Vagina (tissue), 2 donors: ENCODE measurements at places on chromosomes 16 and 17. TPM values are rescaled to one million over a fixed set of nuclear protein-coding genes. Genes with fewer than 3 reads are reported as not detected.

The TBC1D3K gene
- not detected for total RNA-seq

The HBA2 gene
- total RNA-seq, result 697 TPM

The CDH1 gene
- 116 TPM for total RNA-seq

The RAMP2 gene
- total RNA-seq, result 27.3 TPM

- no peaks in the 10 kb centered on the region for H3K4me1 ChIP-seq
- no peak overlapping the region for H3K4me3 ChIP-seq
- H3K27me3 ChIP-seq, result no peaks in the 10 kb centered on the region
- H3K36me3 ChIP-seq, result no peaks in the 10 kb centered on the region
- no peak overlapping the region for H3K27ac ChIP-seq
These were observed 18.0 kb upstream of the NDRG4 start for GRCh38 chr16:58481931-58482330.

DNA sequence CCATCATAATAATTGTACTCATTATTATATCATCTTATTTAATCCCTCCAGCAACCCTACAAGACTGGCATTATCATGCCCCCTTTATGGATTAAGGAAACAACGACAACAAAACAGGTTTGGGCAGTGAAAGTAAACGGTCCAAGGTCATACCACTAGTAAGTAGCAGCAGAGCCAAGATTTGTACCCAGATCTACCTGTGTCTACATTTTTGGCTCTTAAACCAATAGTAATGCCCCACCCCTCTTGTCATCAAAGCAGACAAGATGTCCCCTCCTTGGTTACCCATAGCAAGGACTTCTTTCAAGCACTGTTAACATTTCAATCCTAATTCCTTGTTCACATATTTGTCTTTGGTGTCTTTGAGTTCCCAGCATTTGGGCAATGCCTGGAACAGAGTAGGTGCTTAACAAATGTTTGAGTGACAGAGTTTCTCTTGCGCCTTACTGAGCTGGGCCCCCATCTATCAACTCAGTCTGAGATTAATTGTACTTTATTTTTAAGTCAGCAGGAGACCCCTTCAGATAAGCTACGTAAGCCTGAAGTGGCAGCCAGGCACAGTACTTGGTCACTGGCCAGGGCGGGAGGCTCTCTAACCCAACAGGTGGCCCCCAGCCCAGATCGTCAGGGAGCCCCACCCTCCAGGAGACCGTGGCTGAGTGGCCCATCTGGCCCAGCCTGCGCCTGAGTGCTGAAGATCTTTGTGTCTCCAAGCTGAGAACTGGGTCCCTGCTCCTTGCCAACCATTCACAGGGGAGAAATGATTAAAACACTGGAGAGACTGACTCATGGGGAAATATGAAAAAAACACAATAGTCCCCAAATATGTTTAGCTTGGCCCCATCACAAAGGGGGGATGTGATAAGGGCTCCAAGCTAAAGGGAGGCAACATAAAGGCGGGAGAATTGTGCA is 75.8 kb downstream of the AXIN2 start:
- no peak overlapping the region for H3K27ac ChIP-seq
- no peaks in the 10 kb centered on the region for H3K36me3 ChIP-seq
- no peak overlapping the region for H3K4me3 ChIP-seq

DNA sequence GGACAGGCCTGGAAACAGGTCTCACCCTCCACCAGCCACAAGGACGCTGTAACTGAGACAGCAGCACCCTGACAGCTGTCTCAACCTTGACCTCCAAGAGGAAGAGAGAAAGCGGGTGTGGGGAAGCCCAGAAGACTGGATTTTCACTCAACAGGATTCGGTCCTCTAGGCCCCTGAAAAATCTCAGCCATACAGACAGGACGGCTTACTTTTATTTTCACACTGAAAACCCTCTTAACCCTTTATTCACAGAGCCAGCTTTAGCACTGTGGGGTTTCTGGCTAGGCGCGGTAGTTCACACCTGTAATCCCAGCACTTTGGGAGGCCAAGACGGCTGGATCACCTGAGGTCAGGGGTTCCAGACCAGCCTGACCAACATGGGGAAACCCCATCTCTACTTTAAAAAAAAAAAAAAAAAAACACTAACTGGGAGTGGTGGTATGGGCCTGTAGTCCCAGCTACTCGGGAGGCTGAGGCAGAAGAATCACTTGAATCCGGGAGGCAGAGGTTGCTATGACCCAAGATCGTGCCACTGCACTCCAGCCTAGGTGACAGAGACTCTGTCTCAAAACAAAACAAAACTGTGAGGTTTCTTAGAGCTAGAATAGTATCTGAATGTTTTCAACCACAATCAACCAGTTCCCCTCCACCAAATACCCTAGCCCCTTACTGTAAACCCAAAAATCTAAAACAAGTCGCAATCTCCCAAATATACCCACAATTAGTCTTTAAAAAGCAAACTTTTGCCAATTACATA is 5.3 kb downstream of the ANKRD11 start:
- no peak for DNase-seq
- no peaks in the 10 kb centered on the region for H3K27me3 ChIP-seq
- H3K4me1 ChIP-seq, result peaks cover 89% of the 10 kb centered on the region
- H3K4me3 ChIP-seq, result no peak overlapping the region
- H3K36me3 ChIP-seq, result no peaks in the 10 kb centered on the region
- H3K27ac ChIP-seq, result no peak overlapping the region

DNA sequence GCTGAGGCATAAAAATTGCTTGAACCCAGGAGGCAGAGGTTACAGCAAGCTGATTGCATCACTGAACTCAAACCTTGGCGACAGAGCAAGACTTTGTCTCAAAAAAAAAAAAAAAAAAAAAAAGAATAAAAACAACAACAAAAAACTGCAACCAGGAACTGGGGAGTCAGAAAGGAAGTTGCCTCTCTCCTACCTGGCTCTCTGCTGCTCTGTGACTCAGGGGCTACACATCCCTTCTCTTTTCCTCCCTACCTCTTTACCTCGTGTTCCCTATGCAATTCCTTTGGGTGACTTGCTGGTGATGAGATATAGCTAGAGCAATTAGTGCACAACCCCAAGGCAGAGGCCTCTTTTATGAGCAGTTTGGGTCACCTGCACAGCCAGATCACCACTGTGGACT is 95.9 kb downstream of the ABCC1 start:
- no peak overlapping the region for H3K4me3 ChIP-seq
- H3K27me3 ChIP-seq, result no peaks in the 10 kb centered on the region
- H3K27ac ChIP-seq, result no peak overlapping the region
- H3K4me1 ChIP-seq, result no peaks in the 10 kb centered on the region
- peaks cover 57% of the 10 kb centered on the region for H3K36me3 ChIP-seq

DNA sequence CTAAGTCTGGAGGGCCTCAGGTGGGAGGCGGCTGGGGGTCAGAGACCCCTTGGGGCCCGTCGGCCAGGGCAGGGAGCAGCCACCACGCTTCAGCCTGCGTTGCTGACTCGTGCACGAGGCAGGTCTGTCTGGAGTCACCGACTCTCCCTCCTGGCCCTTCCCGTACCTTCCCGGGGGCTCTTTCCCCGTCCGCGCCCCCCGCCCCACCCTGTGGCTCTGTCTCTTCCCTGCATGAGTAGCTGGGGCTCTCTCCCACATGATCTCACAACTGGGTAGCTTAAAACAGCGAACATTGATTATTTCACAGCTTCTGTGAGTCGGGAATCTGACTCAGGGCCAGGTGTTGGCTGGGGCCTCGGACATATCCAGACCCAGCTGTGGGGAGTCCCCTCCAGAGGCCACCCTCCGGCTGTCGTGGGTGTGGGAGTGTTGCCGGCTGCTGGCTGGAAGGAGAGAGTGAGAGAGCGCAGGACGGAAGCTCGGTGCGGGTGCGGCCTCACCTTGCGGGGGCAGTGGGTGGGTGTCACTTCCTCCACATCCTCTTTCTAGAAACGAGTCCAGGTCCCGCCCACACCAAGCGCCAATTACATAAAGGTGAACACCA is 17.3 kb downstream of the BAHCC1 start:
- no peaks in the 10 kb centered on the region for H3K27me3 ChIP-seq
- H3K27ac ChIP-seq, result no peak overlapping the region
- H3K4me3 ChIP-seq, result no peak overlapping the region

DNA sequence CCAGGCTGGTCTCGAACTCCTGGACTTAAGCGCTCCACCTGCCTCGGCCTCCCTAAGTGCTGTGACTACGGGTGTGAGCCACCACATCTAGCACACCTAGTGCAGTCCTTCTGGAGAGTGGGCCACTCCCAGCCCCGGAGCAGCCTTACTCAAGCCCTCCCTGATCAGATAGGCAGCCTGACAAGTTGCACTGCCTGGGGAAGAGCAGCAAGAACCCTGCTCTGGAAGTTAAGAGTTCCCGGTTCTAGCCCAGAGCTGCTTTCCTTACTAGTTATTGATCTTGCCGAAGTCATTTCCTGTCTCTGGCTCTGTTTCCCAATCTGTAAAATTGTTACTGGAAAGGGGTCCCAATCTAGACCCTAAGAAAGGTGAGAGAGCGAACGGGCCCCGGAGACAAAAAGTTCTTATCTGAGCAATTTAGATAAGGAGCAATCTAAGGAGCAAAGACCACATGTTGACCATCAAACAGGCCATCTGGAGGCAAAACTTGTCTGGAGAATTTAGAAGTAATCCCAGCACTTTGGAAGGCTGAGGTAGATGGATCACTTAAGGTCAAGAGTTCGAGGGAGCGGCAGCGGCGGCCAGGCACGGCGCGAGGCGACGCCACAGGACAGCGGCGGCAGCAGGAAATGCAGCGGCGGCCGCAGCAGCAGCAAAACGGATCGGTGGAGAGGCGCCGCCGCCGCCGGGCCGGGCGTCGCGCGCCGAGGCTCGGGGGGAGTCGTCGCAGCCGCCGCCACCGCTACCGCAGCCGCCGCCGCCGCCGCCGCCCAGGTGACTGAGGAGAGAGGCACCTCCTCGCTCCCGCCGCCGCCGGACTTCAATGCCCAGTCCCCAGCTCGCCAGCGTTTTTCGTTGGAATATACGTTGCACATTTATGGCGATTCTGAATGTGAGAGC is 4.3 kb upstream of the NAGLU start:
- no peaks in the 10 kb centered on the region for H3K36me3 ChIP-seq
- no peak for DNase-seq
- H3K4me1 ChIP-seq, result peaks cover 44% of the 10 kb centered on the region
- H3K27me3 ChIP-seq, result no peaks in the 10 kb centered on the region
- H3K27ac ChIP-seq, result peak overlapping the region; percentile 70

DNA sequence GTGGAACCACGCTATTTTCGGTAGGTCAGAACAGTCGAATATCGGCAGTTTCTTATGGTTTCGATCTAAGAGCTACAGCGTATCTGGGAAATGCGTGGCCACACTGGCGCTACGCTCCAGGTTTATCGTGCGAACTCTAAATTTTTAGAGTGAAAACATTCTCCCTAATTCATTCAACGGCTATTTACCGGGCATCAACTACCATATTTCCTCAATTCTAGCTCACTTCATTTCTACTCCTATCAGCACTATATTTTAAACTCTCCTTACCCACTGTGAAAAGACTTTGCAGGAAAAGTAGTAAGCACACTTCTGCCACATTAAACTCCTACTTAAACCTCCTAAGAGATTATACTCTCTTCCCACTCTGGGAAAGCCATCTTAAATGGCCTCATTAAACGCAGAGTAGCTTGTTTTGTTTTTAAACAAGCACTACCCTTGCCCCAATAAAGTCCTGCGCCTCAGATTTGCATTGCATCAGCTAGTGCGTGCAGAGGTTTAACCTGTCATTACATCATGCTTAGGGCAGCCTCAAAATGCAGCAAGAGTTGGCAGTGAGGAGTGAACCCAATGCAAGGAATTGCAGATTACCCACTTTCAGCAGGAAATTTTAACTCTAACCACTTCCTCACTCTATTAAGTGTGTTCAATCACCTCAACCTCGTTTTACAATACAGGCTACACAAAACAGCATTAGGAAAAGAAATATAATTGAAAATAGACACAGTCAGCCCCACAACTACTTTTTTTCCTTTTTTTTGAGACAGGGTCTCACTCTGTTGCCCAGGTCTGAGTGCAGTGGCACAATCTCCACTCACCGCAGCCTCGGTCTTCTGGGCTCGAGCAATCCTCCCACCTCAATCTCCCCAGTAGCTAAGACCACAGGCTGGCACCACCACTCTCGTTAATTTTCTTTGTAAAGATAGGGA is 18.8 kb downstream of the SIAH1 start:
- no peak for DNase-seq
- H3K27ac ChIP-seq, result peak overlapping the region; percentile 88
- H3K36me3 ChIP-seq, result no peaks in the 10 kb centered on the region
- H3K27me3 ChIP-seq, result no peaks in the 10 kb centered on the region
- H3K4me3 ChIP-seq, result peak overlapping the region; percentile 56

DNA sequence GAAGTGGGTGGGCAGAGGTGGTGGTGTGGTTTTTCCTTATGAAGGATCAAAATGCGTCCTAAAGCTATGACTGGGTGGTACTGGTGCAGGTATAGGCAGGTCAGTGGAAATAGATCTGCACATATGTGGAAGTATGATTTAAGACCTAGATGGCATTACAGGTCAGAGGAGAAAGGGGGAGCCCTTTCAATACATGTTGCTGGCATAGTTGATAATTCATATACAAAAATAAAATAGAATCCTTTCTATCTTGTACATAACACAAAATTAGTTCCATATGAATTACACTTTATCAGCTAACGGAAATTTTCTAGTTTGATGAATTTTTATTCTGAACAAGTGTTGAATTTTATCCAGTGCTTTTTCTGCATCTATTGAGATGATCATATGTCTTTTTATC is 20.8 kb upstream of the PIK3R5 start:
- no peaks in the 10 kb centered on the region for H3K36me3 ChIP-seq
- no peak for DNase-seq
- H3K4me3 ChIP-seq, result no peak overlapping the region
- no peaks in the 10 kb centered on the region for H3K4me1 ChIP-seq

DNA sequence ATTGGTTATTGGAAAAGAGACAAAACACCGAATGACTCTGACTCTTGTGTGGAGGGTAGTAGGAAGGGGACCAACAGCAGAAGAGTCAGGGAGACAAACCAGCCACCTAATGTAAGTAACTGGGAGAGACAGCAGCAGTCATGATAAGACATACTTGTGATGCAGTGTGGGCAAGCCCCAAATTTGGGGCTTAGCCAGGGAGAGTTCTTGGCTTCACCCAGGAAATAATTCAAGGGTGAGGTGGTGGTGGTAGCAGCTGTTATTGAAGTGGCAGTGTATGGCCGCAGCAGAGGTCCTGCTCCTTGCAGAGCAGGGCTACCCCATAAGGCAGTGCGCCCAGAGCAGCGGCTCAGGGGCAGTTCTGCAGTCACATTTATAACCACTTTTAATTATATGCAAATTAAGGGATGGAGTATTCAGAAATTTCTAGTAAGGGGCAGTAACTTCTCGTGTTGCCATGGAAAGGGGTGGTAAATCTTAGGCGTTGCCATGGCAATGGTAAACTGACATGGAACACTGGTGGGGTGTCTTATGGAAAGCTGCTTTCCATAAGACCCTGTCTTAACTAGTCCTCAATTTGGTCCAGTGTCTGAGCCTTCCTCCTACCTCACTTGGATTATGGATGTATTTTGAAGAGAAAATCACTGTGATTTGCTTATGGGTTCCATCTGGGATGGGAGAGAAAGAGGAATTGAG is 317.1 kb downstream of the PHKB start:
- H3K27ac ChIP-seq, result no peak overlapping the region
- H3K36me3 ChIP-seq, result no peaks in the 10 kb centered on the region
- no peaks in the 10 kb centered on the region for H3K27me3 ChIP-seq
- peaks cover 11% of the 10 kb centered on the region for H3K4me1 ChIP-seq
- no peak overlapping the region for H3K4me3 ChIP-seq
- no peak for DNase-seq

DNA sequence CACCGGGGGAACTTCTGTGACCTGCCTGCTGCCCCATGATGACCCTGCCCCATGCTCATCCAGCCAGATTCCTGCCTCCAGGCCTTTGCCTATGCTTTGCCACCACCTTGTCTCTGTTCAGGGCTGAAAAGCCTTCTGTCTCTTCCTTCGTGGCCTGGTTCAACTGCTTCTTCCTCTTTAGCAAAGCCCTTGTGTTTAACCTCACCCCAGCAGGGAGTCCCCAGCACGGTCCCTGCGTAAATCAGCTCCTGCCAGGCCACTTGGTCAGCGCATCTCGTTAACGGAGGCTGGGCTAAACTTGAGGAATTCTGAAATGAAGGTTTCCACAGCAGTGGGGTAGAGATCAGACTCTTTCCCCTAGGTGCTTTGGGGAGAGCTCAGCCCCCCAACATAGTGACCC is 16.1 kb upstream of the KCNJ12 start:
- DNase-seq, result no peak
- no peaks in the 10 kb centered on the region for H3K27me3 ChIP-seq
- H3K36me3 ChIP-seq, result no peaks in the 10 kb centered on the region
